ENCODE measurements at places on chromosomes 5 and 9.

DNA sequence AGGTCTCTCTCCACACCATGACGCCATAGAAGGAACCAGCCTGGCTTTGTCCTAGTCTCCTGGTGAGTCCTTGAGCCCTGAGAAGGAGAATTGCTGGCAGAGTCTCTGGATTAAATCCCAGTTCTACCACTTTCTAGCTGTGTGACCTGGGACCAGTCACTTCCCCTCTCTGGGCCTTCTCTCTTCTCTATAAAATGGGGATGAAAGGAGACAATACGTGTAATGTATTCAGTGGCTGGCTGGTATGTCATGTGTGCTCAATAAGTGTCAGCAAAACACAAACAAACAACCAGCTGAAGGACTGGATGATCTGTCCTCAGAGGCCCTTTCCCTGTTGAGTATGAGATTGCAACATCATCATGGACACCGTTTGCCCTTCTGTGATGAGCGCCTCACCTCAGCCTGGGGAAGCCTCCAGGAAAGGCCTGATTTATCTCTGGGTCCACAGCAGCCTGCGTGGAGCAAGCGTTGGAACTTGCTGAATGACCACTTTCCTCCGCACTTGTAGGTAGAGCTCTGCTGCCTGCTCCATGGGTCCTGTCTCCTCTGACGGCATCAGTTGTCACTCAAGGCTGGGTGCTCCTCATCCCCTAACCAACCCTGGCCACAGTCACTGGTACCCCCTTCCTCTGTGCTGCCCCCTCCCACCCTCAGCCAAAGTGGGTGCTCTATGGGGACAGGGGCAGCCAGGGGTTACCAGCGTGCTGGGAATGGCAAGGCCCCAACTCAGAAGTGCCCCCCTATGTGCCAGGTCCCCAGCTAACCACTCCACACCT is 3.6 kb upstream of the NR5A1 start:
- DNase-seq: no peak

DNA sequence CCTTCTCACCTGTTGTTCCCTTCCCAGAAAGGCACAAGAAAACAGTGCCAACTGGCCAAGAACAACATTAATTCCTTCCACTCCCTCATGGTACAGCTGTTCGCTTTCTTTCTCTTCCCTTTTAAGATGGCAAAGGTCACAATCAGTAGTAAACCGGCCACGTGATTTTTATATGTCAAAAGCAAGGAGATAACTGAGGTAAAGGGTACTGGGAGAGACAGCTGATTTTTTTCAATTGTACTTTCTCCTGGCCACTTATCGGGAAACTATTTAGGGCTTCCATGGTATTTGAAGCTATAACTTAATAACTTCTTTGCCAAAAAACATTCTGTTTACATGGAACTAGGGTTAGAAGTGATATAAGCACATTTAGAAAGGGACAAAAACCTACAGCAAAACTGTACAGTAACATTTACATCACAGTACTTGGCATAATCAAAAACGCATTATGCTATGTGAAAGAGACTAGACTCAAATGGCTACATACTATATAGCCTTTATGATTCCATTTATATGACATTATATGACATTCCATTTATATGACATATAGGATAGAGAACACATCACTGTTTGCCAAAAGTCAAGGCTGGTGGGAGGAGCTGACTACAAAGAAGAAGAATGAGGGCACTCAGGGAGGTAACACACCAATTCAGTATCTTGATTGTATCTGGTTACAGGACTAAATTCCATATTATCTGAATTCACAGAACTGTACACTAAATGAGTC is 24.8 kb downstream of the PLPP1 start:
- DNase-seq: no peak

DNA sequence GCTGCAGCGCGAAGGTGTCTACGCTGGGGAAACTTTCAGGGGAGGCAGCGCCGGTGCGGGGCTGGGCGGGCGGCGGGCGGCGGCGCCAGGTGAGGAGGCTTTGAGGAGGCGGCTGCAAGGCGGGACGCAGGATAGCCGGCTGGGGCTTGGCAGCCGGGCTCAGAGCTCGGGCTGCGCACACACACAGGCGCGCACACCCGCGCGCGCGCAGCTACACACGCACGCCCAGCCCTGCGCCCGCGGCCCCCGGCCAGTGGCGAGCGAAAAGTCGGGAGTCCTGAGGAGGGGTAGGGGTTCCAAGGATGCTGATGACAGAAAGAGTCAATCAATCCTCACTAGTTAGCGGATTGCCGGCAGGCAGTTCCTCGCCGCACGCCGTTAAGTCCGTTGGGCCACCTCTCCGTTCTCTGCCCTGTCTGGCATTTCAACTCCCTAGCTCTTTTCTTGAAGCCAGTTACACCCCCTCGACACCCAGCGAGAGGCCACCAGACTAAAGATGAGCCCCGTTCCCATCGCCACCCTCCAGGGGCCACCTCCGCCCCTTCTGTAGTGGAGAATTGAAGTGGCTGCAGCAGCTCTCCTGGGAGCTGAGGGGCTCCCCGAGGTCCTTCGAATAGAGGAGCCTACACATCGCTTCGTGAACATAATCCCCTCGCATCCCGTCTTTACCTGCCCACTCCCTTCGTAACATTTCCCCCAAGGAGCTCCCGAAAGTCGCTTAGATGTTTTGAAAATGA is 1640.3 kb upstream of the C9orf72 start:
- DNase-seq: peak; percentile 59

GRCh38 chr9:127368852-127369402 is 28.0 kb upstream of the SLC2A8 start:
- DNase-seq: no peak

DNA sequence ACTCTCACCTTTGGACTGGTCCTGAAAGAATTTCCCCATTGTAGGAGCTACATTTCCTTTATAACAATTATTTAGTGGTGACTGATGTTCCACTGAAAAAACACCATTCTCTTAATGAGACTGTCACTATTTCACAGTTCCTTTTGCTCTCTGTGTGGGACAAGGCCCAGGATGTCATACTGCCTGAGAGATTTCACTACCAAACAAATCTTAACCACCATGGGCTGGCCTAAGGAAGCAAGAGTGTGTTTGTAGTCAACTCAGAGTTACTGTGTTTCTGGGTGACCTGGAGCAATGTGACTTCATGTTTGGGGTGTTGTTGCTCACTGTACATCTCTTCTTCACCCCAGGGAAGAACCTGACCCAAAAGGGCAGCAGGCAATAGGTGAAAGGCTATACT is 50.1 kb upstream of the ZNF608 start:
- DNase-seq: no peak

- DNase-seq: no peak
Observed at GRCh38 chr5:91532779-91533178, 149.7 kb upstream of the ARRDC3 start.

DNA sequence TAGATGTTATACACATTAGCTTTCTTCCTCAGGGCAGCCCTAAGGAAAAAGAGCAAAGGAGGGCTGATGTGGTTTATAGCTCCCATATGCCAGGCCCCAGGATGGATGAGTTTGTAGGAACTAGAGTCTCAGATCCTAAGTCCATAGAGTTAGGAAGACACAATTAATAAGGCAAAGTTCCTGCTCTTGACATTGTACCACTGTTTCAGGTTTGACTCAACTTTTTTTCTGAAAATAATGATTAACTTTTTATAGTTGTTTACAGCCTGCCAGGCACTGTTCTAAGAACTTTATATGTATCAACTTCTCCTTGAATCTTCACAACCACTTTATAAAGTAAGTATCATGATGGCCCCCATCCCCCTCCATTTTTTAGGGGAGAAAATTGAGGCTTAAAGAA is 339.5 kb downstream of the PDE4D start:
- no peak for DNase-seq

DNA sequence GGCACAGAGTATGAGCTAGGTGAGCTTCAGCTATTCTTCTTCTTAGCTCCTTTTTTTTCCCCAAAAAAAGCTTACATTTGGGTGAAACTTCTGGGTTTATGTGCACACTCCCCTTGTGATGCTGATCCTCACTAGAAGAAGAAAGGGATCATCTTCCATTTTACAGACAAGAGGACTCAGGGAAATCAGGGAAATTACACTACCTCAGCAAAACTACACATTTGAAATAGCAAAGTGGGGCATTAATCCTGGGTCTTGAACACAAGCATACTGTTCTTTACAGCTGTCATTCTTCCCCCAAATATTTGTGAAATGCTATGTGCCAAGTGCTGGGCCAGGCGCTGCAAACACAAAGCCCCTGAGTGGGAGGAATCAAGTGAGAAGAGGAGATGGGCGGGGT is 68.6 kb upstream of the NFIL3 start:
- no peak for DNase-seq

GRCh38 chr5:112142769-112143270 is 276.3 kb downstream of the EPB41L4A start:
- DNase-seq: peak; percentile 65

DNA sequence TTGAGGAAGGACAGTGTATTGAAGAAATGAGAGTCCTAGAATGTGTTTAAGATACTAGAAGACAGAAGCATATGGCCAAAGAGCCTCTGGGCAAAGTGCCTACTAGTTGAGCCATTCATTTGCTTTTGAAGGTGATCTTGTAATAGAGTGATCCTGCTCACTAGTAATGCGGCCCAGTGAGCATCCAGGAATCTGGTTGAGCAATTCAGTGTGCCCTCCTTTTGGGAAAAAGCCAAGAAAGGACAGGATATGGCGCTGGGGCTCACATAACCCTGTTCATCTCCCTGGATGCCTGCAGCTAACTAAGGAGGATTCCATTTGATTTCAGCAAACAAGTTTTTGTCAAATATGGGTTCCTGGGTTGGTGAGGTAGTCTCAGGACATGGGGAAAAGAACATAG is 16.3 kb downstream of the ADAM19 start:
- no peak for DNase-seq

DNA sequence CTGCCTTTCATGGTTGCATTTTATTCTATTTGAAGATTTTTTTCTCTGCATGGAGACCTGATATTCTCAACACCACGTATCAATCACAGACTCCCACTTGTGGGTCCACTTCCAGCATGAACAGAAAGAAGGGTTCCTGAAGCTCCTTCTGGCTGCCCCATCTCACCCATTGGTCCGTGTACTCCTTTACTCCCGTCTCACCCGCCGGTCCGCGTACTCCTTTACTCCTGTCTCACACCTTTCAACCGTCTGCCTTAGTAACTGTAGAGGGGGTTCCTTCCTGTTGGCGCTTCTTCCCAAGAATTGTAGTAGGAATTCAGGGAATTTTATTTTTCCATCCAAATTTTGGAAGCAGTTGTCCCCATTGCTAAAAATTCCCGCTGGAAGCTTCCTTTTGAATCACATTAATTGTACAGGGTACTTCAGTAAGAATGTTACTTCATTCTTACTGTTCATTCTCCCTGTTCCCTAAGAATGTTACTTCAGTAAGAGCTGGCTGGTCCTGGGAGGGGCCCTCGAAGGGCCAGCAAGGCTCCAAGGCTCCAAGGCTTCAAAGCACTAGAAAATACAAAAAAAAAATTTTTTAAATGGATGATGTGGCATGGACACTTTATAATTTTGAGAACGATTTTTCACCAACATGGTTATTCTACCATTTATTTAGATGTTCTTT is 3.9 kb upstream of the LPCAT1 start:
- no peak for DNase-seq

Data from upper lobe of right lung (tissue), 1 donor.